ENCODE measurements at places on chromosomes 5 and 9.

- DNase-seq: no peak
Measured at GRCh38 chr5:139131921-139132432, 66.2 kb downstream of the SIL1 start.

GRCh38 chr9:3856592-3856991, 330.8 kb upstream of the RFX3 start:
- no peak for DNase-seq

- DNase-seq: no peak
Measured at GRCh38 chr9:71079451-71079850, 42.0 kb downstream of the TRPM3 start.

DNA sequence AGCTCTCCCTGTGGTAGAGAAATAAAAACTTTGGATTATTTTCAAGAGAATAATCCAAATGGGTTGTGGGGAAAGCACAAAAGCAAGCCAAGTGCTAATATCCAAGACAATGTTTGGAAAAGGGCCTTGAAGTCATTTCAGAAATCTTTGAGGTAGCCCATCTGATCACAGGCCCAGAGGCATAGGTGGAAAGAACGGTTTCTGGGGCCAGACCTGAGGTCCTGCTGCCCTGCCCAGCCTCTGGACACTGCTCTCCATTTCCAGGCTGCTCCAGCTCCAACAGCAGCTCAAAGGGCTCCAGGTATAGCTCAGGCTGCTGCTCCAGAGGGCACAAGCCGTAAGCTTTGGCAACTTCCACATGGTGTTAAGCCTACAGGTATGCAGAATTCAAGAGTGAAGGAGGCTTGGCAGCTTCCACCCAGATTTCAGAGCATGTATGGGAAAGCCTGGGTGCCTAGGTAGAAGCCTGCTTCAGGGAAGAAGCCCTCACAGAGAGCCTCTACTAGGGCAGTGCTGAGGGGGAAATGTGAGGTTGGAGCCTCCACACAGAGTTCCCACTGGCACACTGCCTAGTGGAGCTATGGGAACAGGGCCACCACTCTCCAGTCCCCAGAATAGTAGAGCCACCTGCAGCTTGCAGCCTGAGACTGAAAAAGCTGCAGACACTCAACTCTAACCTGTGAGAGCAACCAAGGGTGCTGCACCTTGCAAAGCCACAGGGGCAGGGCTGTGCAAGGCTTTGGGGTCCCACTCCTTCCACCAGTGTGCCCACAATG, 133.1 kb downstream of the PIK3R1 start:
- DNase-seq: no peak

GRCh38 chr5:114305402-114306207, 56.3 kb upstream of the KCNN2 start:
- DNase-seq: no peak

DNA sequence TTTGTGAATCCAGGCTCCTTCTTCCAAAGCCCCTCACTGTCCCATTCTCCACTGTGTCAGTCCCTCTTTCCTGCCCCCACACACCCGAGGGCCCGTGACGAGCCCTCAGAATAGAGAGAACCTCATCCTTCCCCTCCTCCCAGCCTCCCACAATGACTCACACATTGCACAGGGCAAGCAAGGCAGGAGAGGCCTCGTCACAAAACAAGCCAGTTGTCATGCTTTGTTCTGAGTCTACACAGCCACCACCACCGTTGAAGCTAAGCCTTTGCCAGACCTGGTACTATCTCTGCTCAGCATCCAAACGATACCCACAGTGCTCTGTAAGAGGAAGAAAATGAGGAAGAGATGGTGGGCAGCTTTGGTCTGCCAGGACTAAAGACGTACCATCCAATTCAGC, 142.2 kb upstream of the ZNF366 start:
- no peak for DNase-seq

GRCh38 chr9:35407846-35408245, 82.1 kb upstream of the RUSC2 start:
- no peak for DNase-seq
